ENCODE measurements at places on chromosomes 16 and 17. TPM values are rescaled to one million over a fixed set of nuclear protein-coding genes. Genes with fewer than 3 reads are reported as not detected.

The PDILT gene
- total RNA-seq, result not detected

The FOXC2 gene
- total RNA-seq, result 5.0 TPM

The MARCHF10 gene
- total RNA-seq, result under 0.01 TPM

The B4GALNT2 gene
- total RNA-seq, result 2.8 TPM

The PIK3R5 gene
- not detected for total RNA-seq

The GNPTG gene
- total RNA-seq, result 54.5 TPM

The KLHL10 gene
- total RNA-seq, result 0.20 TPM
